ENCODE measurements at places on chromosomes 1 and 21.

GRCh38 chr1:110672753-110673108, 2.0 kb downstream of the KCNA3 start:
- peak overlapping the region; percentile 20 for H3K4me3 ChIP-seq
- H3K27me3 ChIP-seq = peaks cover 30% of the 10 kb centered on the region
- H3K4me1 ChIP-seq = peaks cover 67% of the 10 kb centered on the region

GRCh38 chr1:7770669-7770996, 463 bp upstream of the VAMP3 start:
- no peak for DNase-seq
- no peaks in the 10 kb centered on the region for H3K27me3 ChIP-seq
- H3K27ac ChIP-seq = no peak overlapping the region
- no peak overlapping the region for H3K4me3 ChIP-seq

GRCh38 chr1:177432897-177433296, 262.1 kb downstream of the BRINP2 start:
- no peak overlapping the region for H3K27ac ChIP-seq
- DNase-seq = no peak
- H3K36me3 ChIP-seq = no peaks in the 10 kb centered on the region
- H3K4me3 ChIP-seq = no peak overlapping the region
- peaks cover 3% of the 10 kb centered on the region for H3K27me3 ChIP-seq
- no peaks in the 10 kb centered on the region for H3K4me1 ChIP-seq

GRCh38 chr1:26723013-26723991, 27.5 kb downstream of the ARID1A start:
- H3K4me1 ChIP-seq = peaks cover 50% of the 10 kb centered on the region
- no peak overlapping the region for H3K4me3 ChIP-seq
- DNase-seq = peak; percentile 77
- H3K27ac ChIP-seq = peak overlapping the region; percentile 67

- H3K36me3 ChIP-seq = peaks cover 6% of the 10 kb centered on the region
- H3K27me3 ChIP-seq = no peaks in the 10 kb centered on the region
- H3K27ac ChIP-seq = no peak overlapping the region
- H3K4me1 ChIP-seq = peaks cover 19% of the 10 kb centered on the region
These were observed 5.1 kb downstream of the CD1D start for GRCh38 chr1:158185770-158186169.

DNA sequence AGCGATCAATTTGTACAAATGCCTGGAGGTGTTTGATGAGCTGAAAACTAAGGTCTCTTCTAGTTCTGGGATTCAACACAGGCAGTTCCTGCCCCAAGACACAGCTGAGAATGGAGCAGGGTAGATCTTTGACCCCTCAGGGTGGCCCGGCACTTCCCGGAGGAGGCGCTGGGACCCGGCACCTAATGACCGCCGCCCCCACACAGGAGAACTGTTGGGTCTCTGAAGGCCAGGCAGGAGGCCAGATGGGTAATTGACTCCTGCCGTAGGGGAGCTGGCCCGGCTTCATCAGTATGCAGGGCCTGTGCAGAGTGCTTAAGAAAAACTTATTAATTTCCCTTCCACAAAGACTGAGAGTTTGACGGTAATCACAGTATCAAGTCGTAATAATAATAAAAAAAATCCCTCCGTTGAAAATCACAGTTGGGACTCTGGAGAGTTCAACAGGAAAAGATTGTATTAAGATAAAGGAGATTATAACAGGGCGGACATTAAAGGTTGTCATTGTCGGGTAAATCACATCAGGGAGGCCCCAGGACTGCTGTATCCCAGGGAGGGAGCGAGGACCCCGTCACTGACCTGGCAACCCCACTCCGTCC, 51.7 kb downstream of the UBIAD1 start:
- no peaks in the 10 kb centered on the region for H3K4me1 ChIP-seq
- DNase-seq = no peak
- H3K27ac ChIP-seq = no peak overlapping the region
- no peaks in the 10 kb centered on the region for H3K27me3 ChIP-seq

DNA sequence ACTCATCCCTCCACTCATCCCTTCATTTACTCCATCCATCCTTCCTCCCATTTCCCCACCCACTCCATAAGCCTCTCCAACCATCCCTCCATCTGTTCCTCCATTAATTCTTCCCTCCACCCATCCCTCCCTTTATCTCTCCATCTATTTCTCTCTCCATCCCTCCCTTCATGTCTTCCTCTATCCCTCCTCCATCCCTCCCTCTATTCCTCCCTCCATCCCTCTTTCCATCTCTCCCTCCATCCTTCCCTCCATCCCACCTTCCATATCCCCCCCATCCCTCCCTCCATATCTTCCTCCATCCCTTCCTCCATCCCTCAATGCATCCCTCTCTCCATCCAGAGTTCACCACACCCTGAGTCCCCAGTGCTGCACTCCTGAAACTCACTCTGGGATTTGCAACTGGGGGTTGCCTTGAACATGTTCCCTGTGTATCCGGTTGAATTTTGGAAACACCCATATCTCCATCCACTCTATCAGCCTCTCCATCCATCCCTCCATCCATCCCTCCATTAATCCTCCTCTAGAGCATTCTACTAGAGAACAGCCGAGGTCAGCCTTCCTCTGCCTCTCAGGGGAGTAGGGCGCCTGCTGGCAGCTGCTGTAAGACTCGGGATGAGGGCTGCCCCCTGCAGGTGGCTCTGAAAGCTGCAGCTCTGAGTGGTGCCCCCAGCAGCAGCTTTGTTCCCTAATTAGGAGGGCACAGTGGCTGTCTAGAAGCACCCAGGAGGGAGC, 39.4 kb downstream of the ABCG1 start:
- peak; percentile 85 for DNase-seq
- H3K36me3 ChIP-seq = no peaks in the 10 kb centered on the region
- peak overlapping the region; percentile 5 for H3K27ac ChIP-seq

DNA sequence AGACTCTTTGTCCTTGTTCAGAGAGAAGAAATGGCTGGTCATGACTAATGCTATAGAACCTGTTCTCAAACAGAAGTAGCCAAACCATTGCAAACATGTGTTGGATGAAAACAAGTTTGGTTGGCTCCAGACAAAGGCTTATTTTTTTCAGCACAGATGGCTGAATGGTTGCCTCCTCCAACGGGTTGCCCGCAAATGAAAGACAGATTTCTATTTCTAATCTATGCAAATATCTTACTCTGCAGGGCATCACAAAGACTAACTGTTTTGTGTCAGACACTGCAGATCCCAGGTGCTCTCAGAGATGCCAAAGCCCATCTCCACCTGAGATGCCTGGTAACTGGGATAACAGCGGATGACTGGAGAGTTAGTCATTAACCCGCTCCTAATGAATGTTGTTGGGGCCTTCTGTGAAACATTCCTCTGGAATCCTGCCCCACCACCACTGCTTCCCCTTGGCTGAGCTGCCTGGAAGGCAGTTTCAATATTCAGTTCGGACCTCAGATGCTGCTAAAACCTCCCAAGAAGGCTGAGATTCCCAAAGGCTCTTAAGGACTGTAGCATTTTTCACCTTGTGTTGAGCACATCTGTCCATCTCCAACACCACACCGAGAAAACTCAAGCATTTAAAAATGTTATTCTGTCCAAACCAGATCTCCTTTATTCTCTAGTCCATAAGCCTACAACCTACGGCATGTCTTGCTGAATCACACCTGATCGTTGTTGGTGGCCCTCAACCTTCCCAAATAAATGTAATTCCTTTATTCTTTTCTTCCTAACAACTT, 104.4 kb downstream of the PTPN14 start:
- no peak overlapping the region for H3K4me3 ChIP-seq
- no peaks in the 10 kb centered on the region for H3K36me3 ChIP-seq
- DNase-seq = no peak
- no peak overlapping the region for H3K27ac ChIP-seq
- no peaks in the 10 kb centered on the region for H3K27me3 ChIP-seq
- peaks cover 28% of the 10 kb centered on the region for H3K4me1 ChIP-seq

DNA sequence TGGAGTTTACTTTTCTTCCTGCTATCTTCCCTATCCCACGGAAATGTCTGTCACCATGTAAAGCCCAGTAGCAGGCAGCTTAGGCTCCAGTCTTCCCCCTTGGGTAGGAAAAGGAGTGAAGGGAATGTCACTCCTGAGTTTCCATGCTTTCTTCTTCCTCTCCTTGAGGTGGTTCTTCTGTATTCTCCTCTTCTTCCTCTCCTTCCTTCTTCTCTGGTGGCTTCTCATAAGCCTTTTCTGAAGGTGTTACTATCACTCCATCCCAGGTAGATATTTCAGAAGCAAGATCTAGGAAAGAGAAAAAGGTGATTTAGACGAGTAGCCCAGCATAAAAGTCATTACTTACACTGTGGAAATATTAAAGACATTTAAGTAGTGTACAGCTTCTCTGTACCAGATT, 3.8 kb downstream of the SNAPIN start:
- H3K4me3 ChIP-seq = no peak overlapping the region
- peaks cover 29% of the 10 kb centered on the region for H3K4me1 ChIP-seq
- H3K27me3 ChIP-seq = no peaks in the 10 kb centered on the region
- no peak overlapping the region for H3K27ac ChIP-seq
- DNase-seq = no peak

DNA sequence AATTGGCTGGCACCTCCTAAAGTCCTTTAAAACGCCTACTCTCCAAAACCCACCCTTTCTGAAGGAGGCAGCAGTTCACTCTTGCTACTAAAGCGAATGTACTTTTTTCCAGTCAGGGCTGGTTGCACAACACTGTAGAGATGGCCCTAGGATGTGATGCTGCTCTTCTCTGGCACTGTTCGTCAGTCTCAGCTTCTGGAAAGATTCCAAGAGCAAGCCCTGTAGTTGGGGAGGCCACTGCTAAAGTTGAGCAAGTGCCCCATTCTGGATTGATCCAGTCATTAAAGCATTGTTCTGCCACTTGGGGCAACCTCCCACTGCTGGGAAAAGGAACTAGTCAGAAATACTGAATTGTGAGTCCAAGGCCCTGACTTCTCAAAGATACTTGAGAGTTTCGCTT, 28.5 kb upstream of the KCNQ4 start:
- H3K27me3 ChIP-seq = no peaks in the 10 kb centered on the region
- no peak overlapping the region for H3K4me3 ChIP-seq
- DNase-seq = no peak

GRCh38 chr21:33021667-33022066, 4.1 kb upstream of the OLIG2 start:
- DNase-seq = no peak
- H3K27ac ChIP-seq = no peak overlapping the region
- H3K4me3 ChIP-seq = no peak overlapping the region

DNA sequence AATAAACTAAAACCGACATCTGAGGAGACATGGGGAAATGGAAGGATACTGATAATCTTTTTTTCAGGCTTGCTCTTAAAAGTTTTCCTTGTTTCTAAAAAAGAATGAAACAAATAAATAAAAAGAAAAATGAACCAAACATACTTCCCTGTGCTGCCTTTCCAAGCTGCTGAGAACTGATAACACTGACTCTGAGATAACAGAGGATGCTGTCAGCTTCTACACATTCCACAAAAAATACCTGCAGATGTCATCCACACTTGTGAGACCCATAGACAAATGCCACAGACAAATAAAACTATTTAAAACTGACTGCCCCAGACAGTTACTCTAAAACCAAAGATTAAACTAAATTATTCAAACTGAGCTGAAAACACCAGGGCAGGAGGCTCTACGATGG, 12.0 kb upstream of the OR6K3 start:
- H3K4me3 ChIP-seq = no peak overlapping the region
- H3K27ac ChIP-seq = no peak overlapping the region
- H3K4me1 ChIP-seq = no peaks in the 10 kb centered on the region

DNA sequence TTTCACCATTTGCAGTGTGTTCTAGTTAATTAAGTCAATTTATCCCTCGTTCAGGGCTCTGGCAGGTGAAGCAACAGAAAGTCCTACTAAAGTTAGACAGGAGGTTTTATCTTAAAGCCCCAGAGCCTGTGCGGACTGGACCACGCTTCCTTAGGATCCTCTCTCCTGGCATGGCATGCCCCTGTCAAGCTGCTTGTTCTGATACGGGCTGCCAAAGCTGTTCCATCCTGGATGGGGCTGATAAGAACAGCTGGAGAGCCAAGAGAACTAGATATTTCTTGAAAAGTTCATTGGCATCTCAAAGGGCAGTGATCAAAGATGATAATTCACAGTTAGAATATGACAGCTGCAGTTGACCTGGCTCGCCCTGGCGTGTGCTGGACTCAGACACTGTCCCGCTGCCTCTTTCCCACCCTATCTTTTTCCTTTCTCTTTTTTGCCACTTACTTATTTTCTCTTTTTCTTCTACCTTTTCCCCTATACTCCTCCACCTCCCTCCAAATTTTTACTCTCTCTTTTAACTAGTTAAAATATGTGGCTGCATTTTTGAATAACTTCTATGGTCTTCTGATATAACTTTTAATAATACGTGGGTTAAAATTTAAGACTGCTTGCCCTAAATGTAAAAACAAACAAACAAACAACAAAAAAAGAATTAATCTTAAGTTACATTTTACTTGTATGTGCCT, 96.7 kb downstream of the ABCA4 start:
- no peak overlapping the region for H3K27ac ChIP-seq
- no peaks in the 10 kb centered on the region for H3K36me3 ChIP-seq
- H3K4me3 ChIP-seq = no peak overlapping the region

- peaks cover 21% of the 10 kb centered on the region for H3K4me1 ChIP-seq
- no peak overlapping the region for H3K4me3 ChIP-seq
- H3K27me3 ChIP-seq = no peaks in the 10 kb centered on the region
- DNase-seq = no peak
- no peaks in the 10 kb centered on the region for H3K36me3 ChIP-seq
These were observed 18.8 kb upstream of the RGS16 start for GRCh38 chr1:182622901-182623528.

- no peaks in the 10 kb centered on the region for H3K27me3 ChIP-seq
- no peak for DNase-seq
- H3K36me3 ChIP-seq = peaks cover 36% of the 10 kb centered on the region
- H3K27ac ChIP-seq = no peak overlapping the region
- H3K4me1 ChIP-seq = no peaks in the 10 kb centered on the region
These were observed 31.7 kb upstream of the ENSA start for GRCh38 chr1:150661156-150661555.

DNA sequence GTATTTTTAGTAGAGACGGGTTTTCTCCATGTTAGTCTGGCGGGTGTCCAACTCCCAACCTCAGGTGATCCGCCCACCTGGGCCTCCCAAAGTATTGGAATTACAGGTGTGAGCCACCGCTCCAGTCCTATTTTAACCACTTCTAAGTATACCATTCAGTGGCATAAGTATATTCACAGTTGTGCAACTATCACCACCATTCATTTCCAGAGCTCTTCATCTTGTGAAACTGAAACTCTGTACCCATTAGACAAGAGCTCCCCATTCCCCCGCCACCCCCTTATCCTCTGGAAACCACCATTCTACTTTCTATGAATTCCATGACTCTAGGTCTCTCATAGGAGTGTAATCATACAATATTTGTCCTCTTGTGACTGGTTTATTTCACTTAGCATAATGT, 40.2 kb upstream of the CAMTA1 start:
- H3K27ac ChIP-seq = no peak overlapping the region
- H3K4me1 ChIP-seq = no peaks in the 10 kb centered on the region
- H3K4me3 ChIP-seq = no peak overlapping the region

- peaks cover 14% of the 10 kb centered on the region for H3K27me3 ChIP-seq
- DNase-seq = no peak
- no peaks in the 10 kb centered on the region for H3K36me3 ChIP-seq
These were observed 5.0 kb downstream of the CHRNB2 start for GRCh38 chr1:154572468-154573167.

- peaks cover 7% of the 10 kb centered on the region for H3K4me1 ChIP-seq
- no peak overlapping the region for H3K4me3 ChIP-seq
- H3K36me3 ChIP-seq = no peaks in the 10 kb centered on the region
- no peak overlapping the region for H3K27ac ChIP-seq
These were observed 6.5 kb upstream of the TNFSF4 start for GRCh38 chr1:173213665-173214064.
